ENCODE measurements at places on chromosomes 3 and 15.

GRCh38 chr3:77562089-77562488 lies 522.2 kb downstream of the ROBO2 start:
- no peak for ATAC-seq

- peak; percentile 48 for ATAC-seq
These were observed 69.8 kb downstream of the SQOR start for GRCh38 chr15:45704329-45705249.

- ATAC-seq, result no peak
These were observed 272.9 kb downstream of the TIGIT start for GRCh38 chr3:114566767-114567166.

GRCh38 chr3:186998937-186999368 lies 68.6 kb downstream of the ST6GAL1 start:
- ATAC-seq, result no peak

GRCh38 chr15:89451846-89452245 lies 44.5 kb downstream of the RHCG start:
- ATAC-seq, result no peak

Data from activated T-helper 17 cell treated with anti-CD3 and anti-CD28 coated beads, Interleukin-2, amount 50 U/mL, for 72 hours (primary cell).